ENCODE measurements at places on chromosomes 1 and 21.

GRCh38 chr1:20640183-20640597 is 6.9 kb downstream of the PINK1 start:
- peak; percentile 78 for DNase-seq

- DNase-seq, result no peak
These were observed 7.1 kb upstream of the ANKRD65 start for GRCh38 chr1:1428174-1428573.

- DNase-seq, result no peak
These were observed 2.9 kb downstream of the SELENON start for GRCh38 chr1:25802915-25803314.

DNA sequence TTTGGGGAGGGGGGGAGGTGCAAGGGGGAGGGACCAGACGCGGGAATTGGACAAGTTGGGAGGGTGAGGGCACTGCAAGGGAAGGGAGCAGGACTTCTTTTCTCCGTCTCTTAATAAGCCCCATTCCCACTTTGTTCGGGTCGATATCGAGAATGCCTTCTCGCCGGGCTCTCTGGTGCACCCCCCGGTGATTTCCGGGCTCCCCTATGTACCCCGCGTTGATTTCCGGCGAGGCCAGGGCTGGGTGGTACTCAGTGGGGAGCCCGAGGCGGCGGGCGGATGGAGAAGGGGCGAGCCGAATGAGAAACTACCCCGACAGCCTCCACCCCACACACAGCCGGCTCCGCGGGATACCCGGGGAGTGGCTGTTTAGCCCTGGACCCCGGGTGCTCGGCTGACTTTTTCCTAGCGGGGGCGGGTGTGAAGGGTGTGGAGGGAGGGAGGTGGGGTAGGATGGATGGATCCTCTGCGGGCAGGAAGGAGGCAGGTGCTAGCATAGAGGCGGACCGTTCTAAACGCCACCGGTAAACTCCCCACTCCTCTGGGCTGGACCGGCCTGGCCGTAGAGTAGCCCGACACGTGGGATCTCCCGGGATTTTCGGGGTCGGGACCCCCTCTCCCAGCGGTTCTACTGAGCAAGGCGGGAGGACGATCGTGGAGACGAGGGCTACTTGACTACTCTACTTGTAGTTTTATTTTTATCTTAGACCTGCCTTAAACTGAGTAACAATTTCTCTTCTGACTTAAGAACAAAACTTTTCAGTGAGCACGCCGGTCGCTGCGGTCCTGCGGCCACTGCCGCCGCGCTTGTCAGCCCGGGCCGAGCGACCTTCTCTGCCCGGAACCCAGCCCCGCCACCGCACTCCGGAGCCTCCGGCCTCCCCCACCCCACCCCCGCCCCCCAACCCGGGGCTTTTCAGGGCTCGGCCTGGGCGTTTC is 1.0 kb downstream of the RNF220 start:
- DNase-seq, result peak; percentile 54

GRCh38 chr1:18608534-18608933 is 22.1 kb upstream of the PAX7 start:
- DNase-seq, result no peak

DNA sequence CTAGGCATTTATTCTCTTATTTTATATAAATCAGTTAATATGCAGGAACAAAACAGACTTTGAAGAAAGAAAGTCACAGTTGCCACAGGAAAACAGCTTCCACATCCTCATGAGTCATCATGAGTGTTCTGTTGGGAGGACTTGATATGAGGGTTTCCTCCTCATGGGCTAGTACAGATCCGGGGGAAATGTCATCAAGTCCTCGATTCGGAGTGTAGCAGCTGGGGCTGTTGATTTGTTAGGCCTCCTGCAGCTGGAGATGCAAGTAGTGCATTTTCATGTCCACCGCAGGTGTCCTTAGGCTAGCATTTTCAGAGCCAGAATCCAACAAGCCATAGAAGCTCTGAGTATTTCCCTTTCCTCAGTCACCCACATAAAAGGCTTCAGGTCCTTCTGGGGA is 36.7 kb downstream of the ADAM30 start:
- peak; percentile 49 for DNase-seq

DNA sequence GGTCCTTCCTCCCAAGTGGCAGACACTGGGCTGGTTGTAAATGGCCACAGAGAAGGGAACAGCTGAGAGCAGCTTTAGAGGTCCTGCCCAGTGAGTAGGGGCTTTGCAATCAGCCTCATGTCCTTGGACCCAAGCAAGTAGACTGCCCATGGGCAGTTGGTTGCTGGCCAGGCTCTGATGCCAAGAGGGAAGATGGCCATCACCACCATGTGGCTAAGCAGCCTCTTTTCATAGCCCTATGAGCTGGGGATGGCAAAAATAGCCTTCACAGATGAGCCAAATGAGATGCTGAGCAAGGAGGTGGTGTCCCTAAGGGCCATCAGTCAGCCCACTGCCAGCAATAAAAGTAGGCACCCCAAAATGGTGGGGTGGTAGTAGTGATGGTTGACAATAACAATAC is 3.2 kb downstream of the DISP3 start:
- no peak for DNase-seq

DNA sequence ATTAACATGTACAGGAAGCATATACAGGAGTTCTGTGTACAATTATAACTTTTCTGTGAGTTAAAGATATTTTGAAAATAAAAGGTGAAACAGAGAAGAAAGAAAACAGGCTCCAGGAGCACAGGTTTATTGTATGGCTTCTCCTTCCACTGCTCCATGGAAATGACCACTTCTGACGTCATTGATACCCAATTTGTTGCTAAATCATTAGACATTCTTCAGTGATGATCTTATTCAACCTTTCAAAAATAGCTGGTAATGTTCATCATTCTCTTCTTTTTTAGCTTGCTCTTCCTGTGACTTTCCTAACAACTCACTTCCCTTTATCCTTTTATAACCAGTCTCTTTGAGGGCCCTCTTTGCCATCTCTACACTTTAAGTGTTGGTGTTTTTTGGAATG is 77.8 kb downstream of the KCNK2 start:
- no peak for DNase-seq

DNA sequence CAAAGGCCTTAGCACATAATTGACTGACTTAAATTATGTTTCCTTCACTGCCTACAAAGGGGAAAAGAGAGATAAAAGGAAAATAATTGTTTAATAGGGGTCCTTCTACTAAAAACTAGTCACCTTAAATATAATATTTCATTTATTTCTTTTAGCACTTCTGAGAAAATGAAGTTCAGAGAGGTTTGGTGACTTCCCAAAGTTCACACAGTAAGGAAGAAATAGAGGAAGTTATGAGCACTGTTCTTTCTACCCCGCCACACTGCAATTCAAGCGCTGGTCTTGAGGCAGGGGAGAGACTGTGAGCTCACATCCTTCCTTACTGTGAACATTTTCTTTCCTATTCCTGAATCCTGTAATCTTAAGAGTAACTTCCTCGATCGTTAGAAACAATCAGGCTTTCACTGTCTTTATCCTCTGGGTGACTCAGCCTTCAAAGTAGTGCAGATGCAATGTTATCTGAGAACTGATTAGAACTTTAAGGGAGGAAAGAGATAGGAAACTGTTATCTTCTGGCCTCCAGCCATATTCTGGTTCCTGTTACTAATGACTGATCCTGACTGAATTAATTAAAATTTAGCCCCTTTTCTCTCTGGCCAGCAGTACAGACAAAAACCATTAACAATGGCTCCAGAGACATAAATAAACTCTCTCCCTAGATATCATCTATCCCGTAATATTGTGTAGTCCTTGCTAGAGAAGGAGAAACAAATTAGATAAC is 6.8 kb downstream of the RGS5 start:
- no peak for DNase-seq

- no peak for DNase-seq
These were observed 1160.8 kb upstream of the ADGRL2 start for GRCh38 chr1:80639777-80640533.

DNA sequence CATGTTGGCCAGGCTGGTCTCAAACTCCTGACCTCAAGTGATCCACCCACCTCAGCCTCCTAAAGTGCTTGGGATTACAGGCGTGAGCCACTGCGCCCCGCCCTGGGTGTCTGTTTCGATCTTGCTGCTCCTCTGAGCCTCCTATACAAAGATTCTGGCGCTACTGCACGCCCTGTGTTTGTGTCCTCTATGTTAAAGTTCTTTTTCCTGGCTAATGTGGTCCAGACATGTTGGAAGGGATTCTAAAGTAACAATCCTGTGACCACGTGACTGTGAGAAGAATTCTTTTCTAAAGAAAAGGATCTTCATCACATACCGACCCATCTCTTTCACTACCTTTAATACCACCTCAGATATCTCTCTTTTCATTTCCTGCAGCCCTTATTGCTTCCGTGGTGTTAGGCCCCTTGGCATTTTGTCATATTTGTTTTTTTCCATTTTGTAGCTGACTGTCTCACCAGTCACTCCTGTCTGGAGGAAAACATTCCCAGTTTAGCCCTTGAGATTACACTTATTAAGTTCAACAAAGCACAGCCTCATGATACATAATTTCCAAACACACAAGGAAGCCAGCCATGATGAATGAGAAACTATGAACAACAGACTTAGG is 27.2 kb upstream of the ENO1 start:
- DNase-seq, result no peak

DNA sequence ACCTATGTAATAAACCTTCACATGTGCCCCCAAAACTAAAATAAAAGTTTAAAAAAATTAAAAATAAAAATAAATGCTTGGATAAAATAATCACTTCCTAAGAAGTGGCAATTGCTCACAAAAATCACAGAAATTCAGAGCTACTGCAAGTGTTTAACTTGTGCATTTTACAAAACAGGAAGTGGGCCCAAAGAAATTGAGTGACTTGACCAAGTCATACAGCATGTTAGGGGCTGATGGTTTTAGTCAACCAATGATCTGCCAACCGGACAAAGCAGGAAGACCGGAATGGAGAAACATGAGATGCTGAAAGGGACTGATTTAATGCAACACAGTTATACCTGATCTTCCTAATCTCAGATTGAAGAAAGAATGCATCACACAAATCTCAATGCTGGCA is 96.5 kb downstream of the SMYD2 start:
- DNase-seq, result no peak

- no peak for DNase-seq
These were observed 32.3 kb upstream of the PRDM2 start for GRCh38 chr1:13667691-13668090.

DNA sequence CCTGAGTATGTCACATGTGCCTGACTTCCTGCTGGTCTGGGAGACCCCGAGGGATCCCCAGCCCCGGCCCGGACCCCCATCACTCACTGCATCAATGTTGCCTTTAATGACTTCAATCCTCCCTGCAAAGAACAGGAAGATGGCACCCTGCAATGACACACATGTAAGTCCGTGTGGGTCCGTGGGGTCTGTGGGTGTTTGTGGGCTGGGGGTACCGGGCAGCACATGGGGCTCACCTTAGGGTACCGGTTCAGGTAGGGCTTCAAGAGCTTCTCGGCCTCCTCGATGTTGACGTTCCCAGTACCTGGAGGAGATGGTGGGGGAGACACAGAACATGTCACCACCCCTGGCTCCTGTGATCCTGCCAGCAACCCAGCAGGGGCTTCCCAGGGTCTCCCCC is 28.1 kb downstream of the TTC39A start:
- DNase-seq, result no peak

DNA sequence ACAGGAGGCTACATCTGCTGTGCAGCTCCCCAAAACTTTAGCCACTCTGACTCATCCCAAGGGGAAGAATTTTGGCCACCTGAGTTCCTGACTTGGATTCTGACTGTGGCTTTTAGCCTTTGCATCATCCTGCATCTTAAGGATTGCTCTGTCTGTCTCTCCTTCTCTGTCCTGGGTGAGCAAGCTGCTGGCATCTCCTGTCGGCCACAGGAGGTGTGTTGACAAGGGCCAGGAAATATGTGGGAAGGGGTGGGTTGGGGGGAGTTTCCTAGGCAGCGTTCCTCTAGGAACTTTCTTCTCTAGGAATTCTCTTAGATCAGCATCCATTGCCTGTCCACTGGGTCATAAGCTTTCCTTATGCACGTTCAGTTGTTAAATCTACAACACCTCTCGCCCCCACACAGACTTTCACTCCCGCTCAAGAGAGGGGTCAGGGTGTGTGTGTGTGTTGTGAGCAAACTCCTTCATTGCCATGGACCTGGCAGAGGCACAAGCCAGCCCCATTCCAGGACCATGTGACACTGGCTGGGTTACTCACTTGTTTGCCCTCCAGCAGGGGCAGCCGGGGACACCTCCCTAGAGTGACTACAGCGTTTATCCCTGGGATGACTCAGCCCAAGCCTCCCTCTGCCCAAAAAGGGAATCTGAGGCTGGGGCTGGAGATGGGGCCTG is 145.0 kb upstream of the DUSP10 start:
- no peak for DNase-seq

- no peak for DNase-seq
These were observed 16.0 kb downstream of the C21orf58 start for GRCh38 chr21:46307625-46308024.

DNA sequence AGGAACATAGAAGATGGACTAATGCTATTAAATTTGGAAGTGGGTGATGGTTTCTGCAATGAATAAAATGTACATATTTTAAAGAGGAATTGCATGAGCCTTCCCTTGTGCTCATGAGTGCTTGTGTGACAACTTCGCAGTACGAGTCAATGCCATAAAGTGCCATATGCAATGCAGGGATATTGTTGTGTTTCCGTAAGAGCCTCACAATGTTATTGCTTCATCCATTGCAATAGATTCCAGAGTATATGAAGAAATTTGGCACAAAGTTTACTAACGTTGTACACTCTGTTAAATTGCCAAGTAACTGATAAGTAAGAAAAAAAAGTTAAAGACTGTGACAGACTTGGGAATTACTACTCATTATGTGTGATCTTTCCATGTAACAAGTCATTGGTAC is 22.3 kb downstream of the BTG3 start:
- no peak for DNase-seq

DNA sequence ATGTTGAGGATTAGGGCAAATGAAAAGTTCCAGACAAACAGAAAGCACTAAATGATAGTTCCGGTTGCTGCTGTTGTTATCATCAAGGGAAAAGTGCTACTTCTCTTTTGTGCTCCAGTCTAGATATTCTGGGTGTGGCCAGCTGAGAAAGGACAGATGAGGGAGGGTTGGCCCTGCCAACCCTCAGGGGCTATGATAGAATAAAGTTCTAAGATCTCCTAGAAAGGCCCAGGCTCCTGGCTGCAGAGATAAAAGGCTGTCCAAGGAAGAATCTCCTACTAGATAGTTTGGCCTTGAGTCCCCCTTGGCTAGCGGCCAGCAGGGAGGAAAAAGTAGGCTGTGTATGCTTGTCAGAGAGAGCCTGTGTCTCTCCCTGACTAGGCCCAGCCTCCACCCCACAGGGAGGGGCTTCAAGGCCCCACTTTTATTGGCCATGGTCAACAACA is 31.5 kb downstream of the RIMS3 start:
- DNase-seq, result no peak
